ENCODE measurements at places on chromosomes 3 and 15. TPM values are rescaled to one million over a fixed set of nuclear protein-coding genes. Genes with fewer than 3 reads are reported as not detected.

DNA sequence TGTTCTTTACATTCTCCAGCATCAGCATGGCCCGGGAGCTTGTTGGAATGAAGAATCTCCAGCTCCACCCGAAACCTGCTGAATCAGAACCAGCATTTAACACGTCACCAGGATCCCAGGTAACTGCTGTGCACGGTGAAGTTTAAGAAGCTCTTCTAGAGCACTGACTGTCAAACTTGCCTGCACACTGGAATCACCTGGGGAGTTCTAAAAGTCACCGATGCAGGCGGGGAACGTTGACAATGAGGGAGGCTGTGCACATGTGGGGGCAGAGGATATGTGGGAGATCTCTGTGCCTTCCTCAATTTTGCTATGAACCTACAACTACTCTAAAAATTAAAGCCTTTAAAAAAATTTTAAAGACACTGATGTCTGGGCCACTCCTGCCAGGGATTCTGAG, 19.1 kb upstream of the PAQR5 start:
- no peak for DNase-seq

DNA sequence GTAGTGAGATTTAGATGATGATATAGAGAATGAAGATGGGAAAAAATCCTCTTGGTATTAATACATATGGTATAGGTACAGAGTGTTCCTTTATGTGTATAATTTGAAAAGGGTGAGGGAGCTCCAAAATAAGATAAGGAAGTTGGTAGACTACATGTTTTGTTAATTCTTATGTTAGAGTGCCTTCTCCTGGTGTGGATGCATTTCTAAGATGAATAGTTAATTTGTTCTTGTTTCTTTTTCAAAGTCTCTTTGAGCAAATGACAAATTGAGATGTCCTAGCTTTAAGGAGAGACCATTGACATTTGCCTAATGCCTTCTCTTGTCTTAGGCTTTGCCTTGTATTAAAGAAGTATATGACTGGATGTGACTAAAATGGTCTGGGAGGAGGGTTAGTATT, 34.1 kb downstream of the AKAP13 start:
- DNase-seq: no peak

GRCh38 chr3:101851072-101851770, 1.9 kb downstream of the NFKBIZ start:
- no peak for DNase-seq

GRCh38 chr3:159866201-159866746, 122.4 kb upstream of the IL12A start:
- DNase-seq: no peak

- DNase-seq: no peak
These were observed 51.9 kb downstream of the KY start for GRCh38 chr3:134598763-134599545.

DNA sequence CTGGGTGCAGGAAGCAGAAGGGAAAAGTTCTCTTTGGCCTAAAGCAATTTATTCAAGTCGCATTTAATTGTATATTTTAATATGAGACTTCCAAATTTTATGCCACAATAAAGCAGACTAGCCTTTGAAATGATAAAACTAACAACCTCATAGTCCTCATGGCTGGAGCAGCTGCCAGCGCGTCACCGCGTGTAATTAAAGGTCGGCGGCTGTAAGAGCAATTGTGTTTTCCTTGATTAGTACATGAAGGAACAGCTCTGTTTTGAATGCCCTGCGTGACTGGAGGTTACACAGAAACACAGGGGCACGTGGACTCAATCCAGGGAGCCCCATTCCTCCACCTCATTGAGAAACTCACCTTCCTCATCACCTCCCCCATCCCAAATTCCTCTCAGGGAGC, 10.1 kb upstream of the LRRC15 start:
- no peak for DNase-seq

DNA sequence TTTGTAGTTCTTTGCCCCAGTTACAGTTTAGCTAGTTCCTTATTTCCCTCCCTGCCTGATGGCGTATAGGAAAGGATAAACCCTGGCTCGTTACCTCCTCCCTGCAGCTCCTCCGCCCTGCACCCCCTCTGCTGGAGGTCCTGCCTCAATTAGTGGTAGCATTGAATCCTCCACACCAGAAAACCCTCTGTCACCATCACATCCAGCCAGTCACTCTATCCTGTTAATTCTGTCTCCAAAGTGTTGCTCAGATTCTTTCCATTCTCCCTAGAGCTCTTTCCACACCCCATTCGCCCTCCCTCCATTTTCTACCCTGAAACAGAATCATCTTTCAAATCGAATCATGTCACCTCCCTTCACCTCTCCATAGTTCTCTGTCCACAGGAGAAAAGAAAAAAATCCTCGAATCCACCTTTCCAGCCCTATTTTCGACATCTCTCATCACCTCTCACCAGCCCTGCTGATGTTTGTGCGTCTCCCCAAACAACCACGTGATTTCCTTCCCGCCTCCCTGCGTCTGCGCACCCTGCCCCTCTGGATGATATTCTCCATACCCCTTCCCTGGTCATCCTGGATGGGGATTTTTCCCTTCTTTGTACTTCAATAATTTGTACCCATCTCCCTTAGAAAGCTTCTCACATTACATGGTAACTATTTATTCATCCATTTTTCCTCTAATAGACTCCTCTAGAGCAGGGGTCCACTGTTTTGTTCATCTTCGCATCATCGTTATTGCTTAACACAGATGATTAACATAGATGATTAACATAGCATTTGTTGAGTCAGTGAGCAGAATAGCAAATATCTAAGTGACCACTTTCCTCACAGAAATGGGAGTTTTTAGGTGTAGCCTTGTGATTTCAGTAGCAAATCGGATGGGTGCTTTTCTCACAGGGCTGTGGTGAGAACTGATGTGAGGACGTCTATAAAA, 37.1 kb downstream of the MAP3K13 start:
- DNase-seq: no peak

DNA sequence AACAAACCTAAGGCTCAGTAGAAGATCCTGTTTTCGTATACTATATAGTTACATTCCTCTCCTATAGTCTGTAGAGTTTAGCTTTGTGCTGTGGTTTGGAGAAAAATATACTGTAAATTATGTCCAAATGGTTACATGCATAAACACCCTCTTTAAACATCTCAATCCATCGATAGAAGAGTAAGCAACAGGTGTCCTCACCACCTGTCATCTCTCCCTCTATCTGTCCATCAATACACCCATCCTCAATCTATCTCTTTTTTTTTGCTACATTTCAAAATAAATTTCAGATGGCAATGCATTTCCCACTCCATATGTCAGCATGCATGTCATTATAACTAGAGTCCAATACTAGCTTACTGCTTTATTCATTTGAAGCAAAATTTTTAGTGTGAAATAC, 21.0 kb upstream of the GABRG3 start:
- no peak for DNase-seq

DNA sequence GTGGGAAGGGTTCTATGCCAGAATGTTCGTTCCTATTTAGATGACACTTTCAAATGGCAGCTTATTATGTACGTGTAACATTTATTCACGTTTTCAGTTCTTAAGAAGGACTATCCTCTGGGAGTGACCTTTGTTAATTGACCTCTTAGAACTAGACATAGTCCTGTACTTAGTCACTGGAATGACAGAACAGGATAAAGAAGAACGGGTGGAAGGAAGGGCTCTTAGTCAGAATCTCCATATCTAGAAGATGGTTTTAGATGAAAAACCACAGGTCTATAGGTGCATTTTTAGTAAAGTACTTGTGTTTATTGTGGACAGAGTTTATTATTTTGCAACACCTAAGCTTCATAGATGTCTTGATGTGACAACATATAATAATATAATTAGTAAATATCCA, 6.5 kb downstream of the METTL6 start:
- no peak for DNase-seq

GRCh38 chr3:107965136-107965655, 125.6 kb downstream of the CD47 start:
- DNase-seq: no peak

- no peak for DNase-seq
These were observed 289.9 kb downstream of the GAP43 start for GRCh38 chr3:115913069-115913686.

DNA sequence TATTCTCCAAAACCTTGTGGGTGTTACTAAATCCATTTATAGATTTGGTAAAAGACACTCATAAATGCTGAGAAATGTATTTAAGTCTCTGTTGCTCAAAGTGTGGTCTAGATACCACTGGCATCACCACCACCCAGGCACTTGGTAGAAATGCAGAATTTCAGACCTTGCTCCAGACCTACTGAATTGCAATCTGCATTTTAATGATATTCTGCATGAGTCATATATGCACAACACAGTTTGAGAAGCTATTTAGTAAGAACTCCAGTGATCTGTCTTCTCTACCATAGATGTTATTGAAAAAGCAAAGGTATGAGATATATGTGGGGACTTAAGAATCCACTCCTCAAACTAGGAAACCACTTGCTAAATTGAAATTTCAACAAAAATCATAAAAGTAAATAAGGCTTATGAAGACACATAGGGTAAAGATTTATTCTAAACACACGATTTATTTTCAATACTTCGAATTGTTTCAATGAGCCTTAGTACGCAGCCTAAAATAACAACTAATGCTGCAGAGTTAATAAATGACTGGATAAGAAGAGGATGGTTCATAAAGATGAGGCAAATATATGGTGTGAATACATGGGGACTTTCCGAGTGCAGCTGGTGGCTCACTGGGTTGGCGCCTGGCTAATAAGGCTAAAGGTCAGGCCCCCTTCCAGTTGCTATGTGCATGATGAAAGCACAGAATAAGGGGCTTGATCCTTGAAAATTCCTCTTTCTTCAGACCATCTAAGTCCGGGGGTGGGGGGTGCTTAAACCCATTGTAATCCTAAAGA, 813.3 kb downstream of the NR2F2 start:
- no peak for DNase-seq

DNA sequence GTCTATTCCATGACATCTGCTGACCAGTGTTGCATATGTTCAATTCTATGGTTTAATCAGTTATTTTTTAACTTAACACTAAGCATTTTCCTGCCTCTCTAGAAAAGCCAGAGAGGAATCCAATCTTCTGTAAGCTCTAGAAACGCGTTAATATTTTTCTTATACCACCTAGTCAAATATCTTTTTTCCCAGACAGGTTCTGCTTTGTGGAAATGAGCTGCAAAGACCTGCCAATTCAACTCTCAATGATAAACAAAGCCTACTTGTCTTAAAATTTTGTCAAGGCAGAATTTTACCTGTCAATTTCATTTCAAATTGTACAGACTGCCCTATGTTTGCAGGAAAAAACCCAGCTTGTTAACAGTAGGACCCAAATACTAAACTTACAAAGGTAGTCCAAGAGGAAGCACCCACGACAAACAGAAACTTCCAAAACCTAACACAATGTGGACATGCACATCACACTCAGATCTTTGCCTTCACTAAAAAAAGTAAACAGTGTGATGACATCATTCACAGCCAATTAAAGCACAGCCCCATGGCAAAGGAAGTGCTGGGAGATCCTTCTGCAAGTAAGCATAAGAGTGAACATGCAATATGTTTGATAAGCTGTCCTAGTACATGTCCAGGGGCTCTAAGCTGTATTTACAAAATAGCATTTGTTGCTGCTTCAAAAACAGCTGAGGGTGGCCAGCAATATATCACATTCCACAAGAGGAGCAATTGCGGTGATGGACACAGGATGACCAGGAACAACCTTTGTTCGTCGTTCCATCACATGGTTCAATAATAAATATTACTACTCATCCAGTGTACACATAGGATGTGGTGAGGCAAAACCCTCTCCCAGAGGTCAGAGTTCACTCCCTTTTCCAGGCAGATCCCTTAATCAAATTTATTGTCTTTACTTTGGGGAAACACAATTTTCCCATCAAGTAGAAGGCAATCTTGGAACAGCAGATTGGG, 139.4 kb upstream of the TSC22D2 start:
- no peak for DNase-seq

GRCh38 chr3:4664412-4664811, 171.3 kb downstream of the ITPR1 start:
- DNase-seq: no peak

DNA sequence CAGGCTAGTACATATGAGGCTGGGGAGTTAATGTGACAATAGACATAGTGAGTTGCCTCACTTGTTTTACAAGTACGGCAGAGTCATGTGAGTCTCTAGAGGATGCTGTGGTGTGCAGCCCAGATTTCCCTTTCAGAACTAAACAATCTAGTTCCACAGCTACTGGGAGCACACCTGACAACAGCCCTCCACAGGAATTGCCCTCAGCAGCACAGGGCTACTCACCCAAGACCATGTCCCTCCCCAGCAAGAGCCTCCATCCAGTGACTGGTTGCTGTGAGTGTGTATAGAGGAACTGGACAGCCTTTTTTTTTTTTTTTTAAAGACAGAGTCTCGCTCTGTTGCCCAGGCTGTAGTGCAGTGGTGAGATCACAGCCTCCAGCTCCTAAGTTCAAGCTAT, 40.2 kb upstream of the UBE2E2 start:
- no peak for DNase-seq

- DNase-seq: peak; percentile 62
These were observed 60.6 kb downstream of the FGD5 start for GRCh38 chr3:14879211-14879874.

- no peak for DNase-seq
These were observed 935.0 kb downstream of the ROBO1 start for GRCh38 chr3:78832785-78833204.

GRCh38 chr3:138796761-138797160, 38.0 kb downstream of the PIK3CB start:
- no peak for DNase-seq

DNA sequence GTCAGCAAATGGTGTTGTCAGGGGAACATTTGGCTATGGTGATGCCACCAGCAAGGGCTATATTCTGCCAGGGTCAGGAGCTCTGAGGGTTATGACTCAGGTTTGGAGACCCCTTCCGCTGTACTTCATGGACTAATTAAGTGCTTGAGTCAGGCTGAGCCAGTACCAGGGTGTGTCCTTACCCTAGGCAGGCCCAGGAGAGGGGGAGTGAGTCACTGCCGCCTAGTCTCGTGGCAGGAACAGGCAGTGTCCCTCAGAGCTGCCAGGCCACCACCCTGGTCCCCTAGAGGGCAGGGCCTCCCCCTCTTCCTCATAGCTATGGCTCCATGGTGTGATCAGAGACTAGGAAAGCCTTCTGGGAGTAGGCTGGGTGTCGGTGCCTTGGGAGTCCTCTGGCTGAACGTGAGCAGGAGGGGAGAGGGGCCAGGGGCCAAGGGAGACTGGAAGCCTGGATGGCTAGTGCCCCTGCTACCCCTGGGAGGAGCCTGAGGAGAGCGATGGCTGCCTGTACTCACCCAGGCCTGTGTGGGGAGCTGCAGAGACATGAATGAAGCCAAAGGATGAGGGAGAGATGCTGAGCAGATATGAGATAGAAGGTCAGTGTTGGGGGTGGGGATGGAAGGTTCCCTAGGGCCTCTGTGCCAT, 10.6 kb downstream of the MAPKAPK3 start:
- DNase-seq: peak; percentile 59

- DNase-seq: peak; percentile 49
These were observed 60.8 kb upstream of the MEF2A start for GRCh38 chr15:99504823-99505551.

GRCh38 chr15:80041494-80042253, 17.8 kb upstream of the ZFAND6 start:
- DNase-seq: no peak

- peak; percentile 20 for DNase-seq
These were observed 89.2 kb downstream of the TAMM41 start for GRCh38 chr3:11757441-11757875.

The DPPA4 gene
- not detected for total RNA-seq

The GOLGA8J gene
- not detected for total RNA-seq

The PRR20G gene
- not detected for total RNA-seq

The TM4SF4 gene
- total RNA-seq: not detected

The SLC22A14 gene
- not detected for total RNA-seq

The PARP15 gene
- total RNA-seq: 11.0 TPM

The CCDC12 gene
- total RNA-seq: 44.3 TPM
